ENCODE measurements at places on chromosomes 3 and 15.

DNA sequence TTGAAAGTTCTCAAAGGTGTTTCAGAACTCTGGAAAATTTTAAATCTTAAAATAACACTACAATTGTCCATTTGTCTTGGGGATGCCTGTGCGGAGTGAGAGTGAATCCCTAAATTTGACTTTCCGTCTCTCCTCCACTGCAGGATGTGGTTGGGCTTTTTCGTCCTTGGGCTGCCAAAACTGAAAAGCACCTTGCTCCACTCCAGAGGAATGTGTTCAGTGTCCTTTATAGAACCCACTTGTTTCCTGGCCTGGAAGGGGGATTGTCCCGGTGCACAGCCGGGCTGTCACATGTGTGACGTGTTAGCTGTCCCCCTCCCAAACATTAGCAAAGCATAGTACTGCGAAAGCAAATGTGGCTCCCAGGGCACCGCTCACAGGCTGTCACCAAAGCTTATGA is 69.6 kb upstream of the ATP10A start:
- no peak for DNase-seq

DNA sequence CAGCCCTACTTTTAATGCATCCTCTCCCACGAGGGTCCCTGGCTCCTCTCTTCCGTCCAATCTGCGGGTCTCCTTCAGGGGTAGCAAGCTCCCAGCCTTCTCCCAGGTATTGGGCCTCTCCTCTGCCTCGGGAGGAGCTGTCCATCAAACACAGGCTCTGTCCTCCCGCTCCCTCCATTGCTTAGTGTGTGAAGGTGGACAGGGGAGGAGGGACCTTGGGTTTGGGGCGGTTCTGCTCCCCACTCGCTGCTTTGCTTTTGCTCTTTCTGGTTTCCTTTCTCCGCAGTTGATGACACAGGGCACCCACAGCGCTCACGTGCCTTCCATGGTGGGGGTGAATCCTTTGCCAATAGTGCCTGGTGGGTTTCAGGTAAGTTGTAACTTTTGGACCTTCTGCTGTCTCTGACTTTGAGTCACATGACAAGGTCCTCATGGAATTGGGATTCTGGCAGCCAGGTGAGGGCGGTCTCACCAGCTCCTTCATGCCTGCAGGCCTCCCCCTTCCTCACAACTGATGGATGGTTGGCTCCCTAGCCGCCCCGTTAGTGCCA is 18.9 kb downstream of the MUC20 start:
- DNase-seq: no peak

GRCh38 chr3:185778821-185779220 is 46.0 kb downstream of the IGF2BP2 start:
- no peak for DNase-seq

DNA sequence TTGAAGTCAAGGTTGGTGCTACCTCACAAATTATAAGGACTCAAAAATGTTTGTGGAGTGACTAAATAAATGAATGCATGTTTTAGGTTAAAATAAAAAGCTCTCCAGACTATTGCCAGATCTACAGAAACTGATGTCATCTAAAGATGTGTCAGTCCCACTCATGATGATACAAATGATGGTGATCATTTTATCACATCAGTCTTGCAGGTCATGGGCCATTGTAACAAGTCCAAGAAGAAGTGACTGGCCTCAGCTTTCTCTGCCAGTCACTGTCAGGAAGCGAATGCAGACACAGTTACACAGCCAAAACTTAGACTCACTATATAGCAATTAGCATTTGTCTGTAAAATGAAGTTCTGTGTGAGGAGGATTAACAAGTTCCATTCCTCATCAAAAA is 18.5 kb downstream of the ATP8B4 start:
- DNase-seq: no peak

GRCh38 chr3:37562876-37563275 is 298.8 kb upstream of the CTDSPL start:
- no peak for DNase-seq

- DNase-seq: no peak
Measured at GRCh38 chr15:78502641-78503040, 4.7 kb upstream of the HYKK start.

DNA sequence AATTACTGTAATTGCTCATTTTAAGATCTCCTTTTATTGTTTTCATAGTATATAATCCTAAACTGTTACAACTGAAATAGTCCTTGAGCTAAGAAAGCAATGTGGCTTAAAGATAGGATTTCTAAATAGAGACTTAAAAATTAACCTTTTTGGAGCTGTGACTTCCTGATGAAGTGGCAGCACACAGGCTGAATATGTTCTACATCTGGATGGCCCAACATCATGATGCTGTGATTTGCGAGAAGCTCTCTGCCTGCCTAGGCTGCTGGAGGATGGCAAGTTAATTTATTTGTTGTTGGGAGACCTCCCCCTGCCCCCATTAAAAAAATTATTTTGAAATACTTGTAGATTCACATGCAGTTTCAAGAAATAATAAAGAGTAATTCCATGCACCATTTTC is 134.5 kb downstream of the IGF1R start:
- no peak for DNase-seq

GRCh38 chr3:133926736-133927539 is 31.3 kb upstream of the RAB6B start:
- no peak for DNase-seq

- DNase-seq: no peak
Measured at GRCh38 chr3:2595486-2595885, 496.8 kb downstream of the CNTN4 start.

- no peak for DNase-seq
Measured at GRCh38 chr15:78272316-78272715, 8.0 kb downstream of the DNAJA4 start.

DNA sequence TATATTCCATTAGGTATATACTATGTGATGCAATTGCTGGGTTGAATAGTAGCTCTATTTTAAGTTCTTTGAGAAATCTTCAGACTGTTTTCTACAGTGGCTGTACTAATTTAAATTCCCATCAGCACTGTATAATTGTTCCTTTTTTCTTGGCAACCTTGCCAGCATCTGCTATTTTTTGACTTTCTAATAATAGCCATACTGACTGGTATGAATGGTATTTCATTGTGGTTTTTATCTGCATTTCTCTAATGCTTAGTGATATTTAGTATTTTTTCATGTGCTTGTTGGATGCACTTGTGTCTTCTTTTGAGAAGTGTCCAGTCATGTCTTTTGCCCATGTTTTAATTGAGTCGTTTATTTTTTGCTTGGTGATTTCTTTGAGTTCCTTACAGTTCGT is 145.1 kb upstream of the PLSCR5 start:
- DNase-seq: no peak

DNA sequence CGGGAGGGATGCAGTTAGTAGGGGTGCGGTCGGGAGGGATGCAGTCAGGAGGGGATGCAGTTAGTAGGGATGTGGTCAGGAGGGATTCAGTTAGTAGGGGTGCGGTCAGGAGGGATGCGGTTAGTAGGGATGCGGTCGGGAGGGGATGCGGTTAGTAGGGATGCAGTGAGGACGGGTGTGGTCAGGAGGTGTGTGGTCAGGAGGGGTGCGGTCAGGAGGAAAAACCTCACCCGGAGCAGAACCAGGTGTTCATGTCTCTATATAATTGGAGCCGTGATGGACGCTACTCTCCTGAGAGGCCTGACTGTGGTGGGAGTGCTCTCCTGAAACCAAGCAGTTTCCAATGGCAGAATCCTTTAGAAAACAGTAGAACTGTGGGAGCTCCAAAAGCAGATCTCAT is 95.8 kb downstream of the BDH1 start:
- DNase-seq: no peak

All from transverse colon (tissue), 4 donors.